ENCODE measurements at places on chromosomes 11 and 22.
A peak's percentile ranks its signal among the peaks of the same experiment; 100 is the strongest.

DNA sequence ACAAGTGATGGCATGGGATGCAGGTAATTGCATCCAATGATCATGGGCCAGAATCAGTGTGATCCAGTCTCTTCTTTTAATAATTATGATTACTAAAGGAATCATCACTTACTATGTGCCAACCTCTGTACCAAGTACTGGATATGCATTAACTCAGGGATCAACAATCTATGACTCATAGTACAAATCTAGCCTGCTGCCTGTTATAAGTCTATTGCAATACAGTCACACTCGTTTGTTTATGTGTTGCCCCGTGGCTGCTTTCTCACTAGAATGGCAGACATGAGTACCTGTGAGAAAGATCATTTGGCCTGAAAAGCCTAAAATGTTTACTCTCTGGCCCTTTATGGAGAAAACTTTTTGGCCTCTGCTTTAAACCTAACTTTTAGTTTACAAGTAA, 45.0 kb downstream of the OR6Q1 start:
- DNase-seq, result no peak

- DNase-seq, result no peak
Observed at GRCh38 chr11:32817181-32817851, 12.4 kb upstream of the PRRG4 start.

- peak; percentile 62 for DNase-seq
Observed at GRCh38 chr11:27234043-27234668, 128.9 kb downstream of the CCDC34 start.

DNA sequence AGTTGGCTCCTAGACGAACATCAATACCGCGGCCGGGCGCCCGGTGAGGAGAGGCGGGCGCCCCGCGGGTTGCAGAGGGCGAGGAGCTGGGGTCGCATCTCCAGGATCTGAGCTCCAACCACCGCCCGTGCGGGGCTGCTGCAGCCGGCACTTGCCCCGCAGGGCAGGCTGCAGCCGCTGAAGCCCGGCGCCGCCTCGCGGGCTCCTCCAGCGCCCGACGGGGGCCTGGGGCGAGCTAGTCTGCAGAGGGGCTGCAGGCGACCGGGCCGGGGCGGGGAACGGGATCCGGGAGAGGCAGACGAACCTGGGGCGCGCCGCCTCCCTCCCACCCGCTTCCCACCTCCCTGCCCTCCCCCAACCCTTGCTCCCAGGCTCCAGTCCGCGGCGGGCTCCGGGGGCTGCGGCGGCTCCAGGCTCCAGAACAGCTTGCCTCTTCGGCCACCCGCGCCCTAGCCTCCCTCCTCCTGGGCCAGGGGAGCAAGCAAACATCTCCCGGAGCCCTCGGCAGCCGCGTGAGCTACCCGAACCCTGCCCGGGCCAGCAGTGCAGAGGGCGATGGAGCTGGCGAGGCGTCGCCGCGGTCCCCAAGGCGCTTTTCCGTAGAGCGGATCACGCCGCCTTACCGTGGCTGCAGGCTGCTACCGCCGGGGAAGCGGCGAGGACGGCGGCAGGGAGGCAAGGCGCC, 802 bp downstream of the TENM4 start:
- peak; percentile 64 for DNase-seq

GRCh38 chr22:30351226-30351625, 5.5 kb downstream of the SF3A1 start:
- DNase-seq, result no peak

DNA sequence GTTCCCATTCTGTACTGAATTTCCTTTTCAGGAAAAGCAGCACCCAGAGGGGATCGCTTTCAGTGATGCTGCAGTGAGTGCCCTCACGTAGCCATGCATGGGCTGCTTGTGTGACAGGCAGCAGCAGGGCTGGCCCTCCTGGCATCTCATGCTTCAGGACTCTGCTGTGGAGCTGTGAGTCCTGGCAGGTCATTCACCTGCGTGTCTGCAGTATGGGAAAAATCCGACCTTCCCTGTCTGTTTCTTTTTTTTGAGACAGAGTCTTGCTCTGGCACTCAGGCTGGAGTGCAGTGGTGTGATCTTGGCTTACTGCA, 13.4 kb downstream of the GLB1L2 start:
- DNase-seq, result no peak

DNA sequence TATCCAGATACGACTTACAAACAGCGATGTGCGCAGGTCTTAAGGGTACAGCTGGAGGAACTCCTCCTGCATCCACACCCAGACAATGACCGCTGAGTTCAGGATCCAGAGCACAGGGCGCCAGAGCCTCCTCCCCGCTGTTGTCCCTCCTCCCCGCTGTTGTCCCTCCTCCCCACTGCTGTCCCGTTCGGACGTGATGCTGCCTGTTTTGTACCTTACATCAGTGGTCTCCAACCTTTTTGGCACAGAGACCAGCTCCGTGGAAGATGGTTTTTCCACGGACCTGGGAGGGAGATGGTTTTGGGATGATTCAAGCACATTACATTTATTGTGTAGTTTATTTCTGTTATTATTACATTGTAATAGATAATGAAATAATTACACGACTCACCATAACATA, 62.0 kb downstream of the PHF21B start:
- no peak for DNase-seq

DNA sequence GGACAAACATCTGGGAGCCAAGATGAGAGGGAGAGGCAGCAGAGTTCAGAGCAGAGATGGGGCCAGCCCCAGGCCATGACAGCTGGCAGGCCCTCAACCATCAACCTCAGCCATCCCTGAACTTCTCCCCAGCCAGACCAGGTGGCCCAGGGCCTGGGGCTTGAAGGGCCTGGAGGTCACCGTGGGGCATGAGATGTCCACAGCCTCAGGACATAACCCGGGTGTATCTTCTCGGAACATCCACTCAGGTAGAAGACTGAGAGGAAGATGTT, 12.4 kb upstream of the SLC39A13 start:
- no peak for DNase-seq

- DNase-seq, result no peak
Observed at GRCh38 chr22:45155050-45155840, 8.5 kb upstream of the NUP50 start.

- DNase-seq, result peak; percentile 88
Observed at GRCh38 chr22:31098632-31099110, 8.7 kb downstream of the SELENOM start.

- no peak for DNase-seq
Observed at GRCh38 chr11:42972741-42973140, 339.1 kb upstream of the API5 start.

GRCh38 chr11:102361086-102362031, 14.3 kb downstream of the BIRC2 start:
- DNase-seq, result no peak
